Pulmonary artery endothelial cell (primary cell): ENCODE measurements at places on chromosomes 2 and 18.

DNA sequence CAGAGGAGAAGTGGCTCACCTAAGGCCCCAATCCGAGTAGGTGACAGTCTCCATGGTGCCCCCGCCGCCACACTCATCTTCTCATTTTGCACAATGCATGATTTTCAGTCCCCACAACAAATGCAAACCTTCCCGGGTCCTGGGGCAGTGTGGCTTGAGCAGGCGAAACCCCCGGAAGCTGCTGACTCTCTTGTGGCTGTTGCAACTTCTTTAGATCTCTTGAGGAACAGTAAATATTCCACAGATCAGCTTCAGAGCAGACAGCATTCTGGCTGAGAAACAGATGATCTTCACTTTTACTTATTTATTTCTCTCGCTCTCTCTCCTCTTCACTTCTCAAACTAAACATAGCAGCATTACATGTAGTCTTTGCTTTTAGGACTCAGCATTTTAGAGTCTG is 51.9 kb downstream of the ASAP2 start:
- no peak for DNase-seq

DNA sequence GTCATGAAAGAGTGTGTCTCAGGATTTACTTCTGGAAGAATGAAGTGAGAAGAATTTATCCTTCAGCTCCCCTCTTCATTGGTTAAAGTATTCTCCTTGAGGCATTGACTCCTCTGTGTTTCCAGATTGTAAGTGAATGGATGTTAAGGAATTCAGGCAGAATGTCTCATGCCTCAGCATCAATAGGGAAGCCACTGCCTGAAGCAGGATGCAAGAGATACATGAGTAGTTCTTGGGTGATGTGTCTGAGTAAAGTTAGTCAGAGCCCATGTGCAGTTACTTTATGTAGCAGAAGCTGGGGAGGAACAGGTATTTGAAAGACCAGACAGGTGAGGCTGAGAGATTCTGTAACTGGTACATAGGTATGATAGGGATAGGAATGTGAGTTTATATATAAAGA is 34.0 kb upstream of the TMEFF2 start:
- no peak for DNase-seq

- no peak for DNase-seq
Observed at GRCh38 chr2:30231212-30231995, at the start of gene LBH. LBH (plus strand) TSS chr2:30231534; CDS start chr2:30231739, 205 bp downstream.

- no peak for DNase-seq
Observed at GRCh38 chr2:197516393-197516761, 511 bp downstream of the MOB4 start.

DNA sequence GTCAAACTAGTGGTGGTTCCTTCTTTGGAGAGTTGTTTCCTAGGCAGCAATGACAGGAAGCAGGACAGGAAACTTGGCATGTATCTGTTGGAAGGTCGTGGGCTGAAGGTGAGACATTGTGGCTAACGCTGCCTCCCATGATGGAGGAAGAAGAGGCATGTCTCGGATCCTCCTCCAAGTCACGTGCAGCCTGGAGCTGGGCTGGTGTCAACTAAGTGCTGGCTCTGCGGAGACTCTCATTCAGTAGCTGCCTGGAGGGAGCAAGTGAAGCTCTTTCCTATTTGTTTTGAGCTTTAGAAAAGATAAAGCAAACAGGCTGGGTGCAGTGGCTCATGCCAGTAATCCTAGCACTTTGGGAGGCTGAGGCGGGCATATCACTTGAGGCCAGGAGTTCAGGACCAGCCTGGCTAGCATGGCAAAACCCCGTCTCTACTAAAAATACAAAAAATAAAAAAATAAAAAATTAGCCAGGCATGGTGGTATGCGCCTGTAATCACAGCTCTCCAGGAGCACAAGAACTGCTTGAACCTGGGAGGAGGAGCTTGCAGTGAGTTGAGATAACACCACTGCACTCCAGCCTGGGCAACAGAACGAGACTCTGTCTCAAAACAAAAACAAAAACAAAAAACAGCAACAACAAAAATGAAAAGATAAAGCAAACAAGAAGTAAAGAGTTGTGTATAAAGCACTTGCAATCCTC is 28.2 kb upstream of the INO80C start:
- DNase-seq: no peak

- no peak for DNase-seq
Observed at GRCh38 chr2:173087214-173087581, 11.6 kb downstream of the MAP3K20 start.

- DNase-seq: no peak
Observed at GRCh38 chr2:235390108-235390815, 103.6 kb upstream of the AGAP1 start.

DNA sequence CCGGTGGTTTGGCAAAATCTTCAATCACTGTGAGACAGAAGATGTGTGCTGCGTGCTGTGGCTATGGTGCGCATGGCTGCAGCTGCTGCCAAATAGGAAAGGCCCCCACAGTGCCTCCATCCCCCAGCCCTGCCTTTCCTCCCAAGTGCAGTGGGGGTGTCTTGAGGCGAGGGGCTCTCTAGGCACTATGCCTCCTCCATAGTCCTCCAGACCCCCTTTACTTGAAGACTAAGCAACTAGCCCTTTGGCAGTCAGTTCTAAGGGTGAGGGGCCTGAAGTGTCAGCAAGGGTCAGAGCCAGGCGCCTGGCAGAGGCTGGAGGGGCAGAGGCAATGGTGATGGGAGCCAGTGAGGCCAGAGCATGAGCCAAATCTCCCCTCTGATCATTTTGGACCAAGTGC is 13.6 kb upstream of the TMEM185B start:
- no peak for DNase-seq

DNA sequence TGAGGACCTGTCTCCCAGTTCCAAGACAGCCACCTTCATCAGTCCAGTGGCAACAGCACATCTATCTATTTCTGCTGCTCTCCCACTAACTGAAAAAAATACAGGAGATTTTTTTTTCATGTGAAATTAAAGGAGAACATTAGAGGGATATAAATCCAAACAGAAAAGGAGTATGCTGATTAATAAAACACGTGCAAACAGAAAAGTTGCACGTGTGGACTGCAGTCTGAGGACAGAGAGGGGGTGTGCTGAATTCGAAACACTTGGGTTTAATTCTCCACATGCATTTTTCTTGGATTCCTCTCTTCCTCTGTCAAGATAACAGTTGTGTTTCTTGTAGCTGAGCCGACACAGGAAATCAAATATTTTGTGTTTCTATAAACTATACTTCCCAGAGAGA is 113.4 kb downstream of the CYRIA start:
- DNase-seq: no peak
